ENCODE measurements at places on chromosomes 4 and X.
A peak's percentile ranks its signal among the peaks of the same experiment; 100 is the strongest.

- DNase-seq = no peak
Measured at GRCh38 chr4:7788694-7789425, 150.8 kb downstream of the AFAP1 start.

- DNase-seq = no peak
Measured at GRCh38 chrX:39830414-39830813, 267.3 kb downstream of the BCOR start.

DNA sequence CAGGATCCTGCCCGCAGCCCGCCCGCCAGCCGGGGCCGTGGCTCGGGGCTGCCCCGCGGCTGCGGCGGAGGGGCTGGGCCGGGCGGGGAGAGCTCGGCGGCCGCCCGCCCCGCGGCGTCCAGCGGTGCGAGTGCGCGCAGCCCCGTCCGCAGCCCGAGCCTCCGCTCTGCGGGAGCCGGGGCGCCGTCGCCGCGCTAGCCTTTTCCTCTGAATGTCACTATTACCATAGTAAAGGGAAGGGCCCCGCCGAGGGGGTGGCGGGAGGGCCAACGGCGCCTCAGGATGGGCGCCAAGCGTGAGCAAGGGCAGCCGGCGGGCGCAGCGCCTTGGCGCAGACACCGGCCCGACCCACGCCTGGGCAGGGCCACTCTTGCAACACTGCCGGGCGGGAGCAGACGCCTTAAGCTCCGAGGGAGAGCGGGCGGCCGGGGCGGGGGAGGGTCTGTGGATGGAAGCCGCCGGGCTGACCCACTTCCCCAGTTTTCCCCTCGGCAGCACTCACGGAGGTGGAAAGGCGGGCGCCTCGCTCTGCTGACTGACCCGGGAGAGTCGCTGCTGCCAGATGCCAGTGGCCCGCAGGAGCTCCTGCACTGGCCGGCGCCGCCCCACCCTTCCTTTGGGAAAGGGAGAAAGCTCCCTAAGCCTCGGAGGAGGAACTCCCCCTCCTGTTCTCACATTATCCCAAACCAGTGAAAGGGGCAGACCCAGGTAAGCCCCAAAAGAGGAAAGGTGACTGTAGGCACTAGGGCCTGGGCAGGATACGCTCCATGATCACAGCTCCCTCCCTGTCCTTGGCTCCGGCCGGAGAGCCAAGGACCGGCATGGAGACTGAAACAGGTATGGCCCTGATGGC is 329.4 kb downstream of the HNRNPD start:
- DNase-seq = peak; percentile 26

DNA sequence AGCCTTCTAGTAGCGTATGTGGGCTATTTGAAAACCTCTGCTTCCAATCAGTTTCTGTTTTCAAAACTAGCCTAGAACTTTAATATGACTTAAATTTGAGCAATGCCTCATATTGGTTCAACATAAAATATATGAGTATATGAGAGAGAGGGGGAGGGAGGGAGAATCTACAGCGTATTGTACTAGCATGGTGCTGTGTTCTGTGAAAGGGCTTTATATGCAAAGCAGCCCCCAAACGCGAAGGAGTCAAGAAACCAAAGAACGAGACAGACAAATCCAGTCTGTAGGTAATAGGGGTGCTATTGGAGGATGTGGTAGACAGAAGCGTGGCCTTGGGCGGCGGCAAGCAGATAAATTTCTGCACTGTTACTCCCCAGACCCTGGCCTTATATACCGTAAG is 784 bp upstream of the ANXA5 start:
- no peak for DNase-seq

DNA sequence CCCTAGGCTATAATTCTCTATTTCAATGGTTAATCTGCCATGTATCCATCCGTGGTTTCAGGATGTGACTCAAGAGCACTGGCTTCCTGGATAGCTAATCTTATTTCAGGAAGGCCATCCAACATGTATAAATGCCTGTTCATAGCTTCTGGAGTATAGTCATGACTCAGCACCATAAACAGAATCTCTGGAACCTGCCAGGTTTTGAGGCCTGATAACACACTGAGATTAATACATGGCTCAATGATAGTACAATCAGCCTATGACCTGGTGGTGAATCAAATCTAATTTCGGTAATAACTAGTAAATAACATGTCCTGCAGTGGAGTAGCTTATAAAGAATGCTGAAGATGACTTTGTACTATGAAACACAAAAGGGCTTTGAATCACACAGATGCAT is 5.7 kb upstream of the IL13RA2 start:
- no peak for DNase-seq

GRCh38 chr4:56448301-56448700 is 12.2 kb downstream of the PAICS start:
- no peak for DNase-seq

All from NCI-H446 treated with DMSO at 0.1 percent for 48 hours (cell line).